ENCODE measurements at places on chromosomes 7 and 10.

- DNase-seq = no peak
These were observed 108.8 kb downstream of the ADCY1 start for GRCh38 chr7:45682836-45683555.

DNA sequence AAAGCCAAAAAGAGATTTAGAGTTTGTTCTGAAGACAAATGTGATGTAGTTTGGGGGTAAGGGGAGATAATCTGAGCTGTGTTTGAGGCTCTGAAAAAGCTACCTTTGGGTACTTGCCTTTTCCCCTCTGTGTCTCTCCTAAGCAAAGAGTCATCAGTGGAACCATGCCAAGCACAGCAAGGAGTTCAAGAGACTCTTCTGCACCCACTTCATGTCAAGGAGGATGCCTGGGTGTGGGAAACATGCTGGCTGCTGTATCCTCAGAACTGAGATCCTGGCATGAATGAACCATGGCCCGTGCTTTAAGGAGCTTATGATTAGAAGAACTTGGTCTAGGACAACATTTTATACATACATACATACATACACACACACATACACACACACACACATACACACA lies 142.9 kb downstream of the NOC3L start:
- DNase-seq = no peak

GRCh38 chr10:78414380-78414779 lies 380.7 kb downstream of the RPS24 start:
- no peak for DNase-seq

- DNase-seq = no peak
These were observed 827.7 kb downstream of the SORCS3 start for GRCh38 chr10:105468759-105469158.

- DNase-seq = no peak
These were observed 629.8 kb downstream of the KCNMA1 start for GRCh38 chr10:77007834-77008233.

DNA sequence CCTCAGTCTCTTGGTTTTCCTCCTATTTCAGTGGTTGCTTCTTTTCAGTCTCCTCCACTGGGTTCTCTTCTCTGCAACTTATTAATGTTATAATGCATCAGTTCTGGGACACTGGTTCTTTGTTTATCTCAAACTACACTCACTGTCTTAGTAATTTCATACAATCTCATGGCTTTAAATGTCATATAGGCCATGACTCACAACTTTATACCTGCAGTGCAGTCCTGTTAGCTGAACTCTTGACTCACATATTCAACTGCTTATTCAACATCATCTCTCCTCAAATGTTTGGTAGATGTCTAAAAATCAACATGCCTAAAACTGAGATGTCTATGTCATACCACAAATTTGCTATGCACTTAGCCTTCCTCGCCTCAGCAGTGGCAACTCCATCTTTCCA lies 101.2 kb upstream of the PALS2 start:
- no peak for DNase-seq

DNA sequence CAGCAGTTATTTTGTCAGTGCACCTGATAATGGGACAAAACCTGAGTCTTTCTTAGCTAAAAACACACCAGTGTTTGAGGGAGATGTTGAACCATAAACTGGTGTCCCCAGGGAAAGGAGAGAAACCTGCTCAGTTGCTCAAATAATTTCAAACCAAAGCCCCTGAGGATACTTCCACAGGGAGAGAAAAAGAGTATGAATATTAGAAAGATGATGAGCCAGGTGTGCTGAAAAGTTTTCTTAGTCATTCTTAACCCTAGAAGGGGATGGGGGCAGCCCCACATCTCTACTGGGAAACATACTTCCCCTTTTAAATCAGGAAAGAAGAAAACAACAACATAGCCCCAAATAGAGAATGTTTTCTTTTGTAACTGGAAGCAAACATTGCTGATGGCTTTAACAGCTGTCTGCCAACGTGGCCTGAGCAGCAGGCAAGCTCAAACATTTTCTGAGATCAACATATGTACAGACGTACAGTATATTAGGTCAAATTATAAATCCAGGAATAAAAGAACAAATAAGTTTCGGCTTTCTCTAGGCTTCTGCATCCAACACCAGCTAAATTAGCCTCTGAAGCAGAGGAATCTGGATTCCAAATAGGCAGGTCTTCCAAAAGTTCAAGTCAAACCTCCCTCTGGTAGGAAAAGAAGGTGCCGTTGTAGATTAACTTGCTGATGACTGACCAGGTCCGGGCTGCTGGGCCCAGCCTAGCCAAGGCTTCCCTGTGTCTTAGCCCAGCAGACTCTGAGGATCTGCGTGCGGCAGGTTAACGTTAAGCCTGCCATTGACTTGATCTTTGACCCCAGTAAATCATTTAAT lies 30.5 kb upstream of the FBXW4 start:
- DNase-seq = no peak

DNA sequence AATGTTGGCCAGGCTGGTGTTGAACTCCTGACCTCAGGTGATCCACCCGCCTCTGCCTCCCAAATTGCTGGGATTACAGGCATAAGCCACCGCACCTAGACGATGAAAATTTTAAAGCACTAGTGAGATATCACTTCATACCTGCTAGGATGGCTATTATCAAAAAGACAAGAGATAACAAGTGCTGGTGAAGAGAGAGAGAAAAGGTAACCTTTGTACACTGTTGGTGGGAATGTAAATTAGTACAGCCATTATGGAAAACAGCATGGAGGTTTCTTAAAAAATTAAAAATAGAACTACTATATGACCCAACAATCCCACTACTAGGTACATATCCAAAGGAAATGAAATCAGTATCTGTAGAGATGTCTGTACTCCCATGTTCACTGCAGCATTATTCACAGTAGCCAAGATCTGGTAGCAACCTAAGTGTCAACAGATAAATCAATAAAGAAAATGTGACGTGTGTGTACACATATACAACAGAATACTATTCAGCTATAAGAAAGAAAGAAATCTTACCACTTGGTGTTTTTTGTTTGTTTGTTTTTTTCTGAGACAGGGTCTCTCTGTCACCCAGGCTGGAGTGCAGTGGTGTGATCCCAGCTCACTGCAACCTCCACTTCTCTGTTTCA lies 12.5 kb downstream of the MMS19 start:
- DNase-seq = no peak

Measured in memory B cell (primary cell).